Activated CD4-positive, alpha-beta T cell treated with anti-CD3 and anti-CD28 coated beads, Interleukin-2, amount 50 U/mL, for 24 hours (primary cell): ENCODE measurements at places on chromosomes 4 and X.

DNA sequence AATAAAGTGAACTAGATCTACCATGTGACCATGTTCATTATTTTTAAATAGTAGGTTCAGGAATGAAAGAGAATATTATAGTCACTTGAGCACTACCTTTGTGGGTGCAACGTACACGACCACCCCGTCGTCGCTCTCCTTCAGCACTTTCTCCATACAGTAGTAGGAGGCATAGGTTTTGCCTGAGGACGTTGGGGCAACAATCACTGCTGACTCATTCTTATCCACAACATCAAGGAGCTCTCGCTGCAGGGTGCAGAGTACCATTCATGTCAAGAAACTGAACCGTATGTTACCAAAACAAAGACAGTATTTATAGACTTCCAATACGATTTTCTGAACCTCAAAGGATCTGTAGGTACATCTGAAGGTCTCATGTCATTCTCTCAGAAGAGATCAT, 44.7 kb downstream of the DDX60 start:
- DNase-seq, result no peak

DNA sequence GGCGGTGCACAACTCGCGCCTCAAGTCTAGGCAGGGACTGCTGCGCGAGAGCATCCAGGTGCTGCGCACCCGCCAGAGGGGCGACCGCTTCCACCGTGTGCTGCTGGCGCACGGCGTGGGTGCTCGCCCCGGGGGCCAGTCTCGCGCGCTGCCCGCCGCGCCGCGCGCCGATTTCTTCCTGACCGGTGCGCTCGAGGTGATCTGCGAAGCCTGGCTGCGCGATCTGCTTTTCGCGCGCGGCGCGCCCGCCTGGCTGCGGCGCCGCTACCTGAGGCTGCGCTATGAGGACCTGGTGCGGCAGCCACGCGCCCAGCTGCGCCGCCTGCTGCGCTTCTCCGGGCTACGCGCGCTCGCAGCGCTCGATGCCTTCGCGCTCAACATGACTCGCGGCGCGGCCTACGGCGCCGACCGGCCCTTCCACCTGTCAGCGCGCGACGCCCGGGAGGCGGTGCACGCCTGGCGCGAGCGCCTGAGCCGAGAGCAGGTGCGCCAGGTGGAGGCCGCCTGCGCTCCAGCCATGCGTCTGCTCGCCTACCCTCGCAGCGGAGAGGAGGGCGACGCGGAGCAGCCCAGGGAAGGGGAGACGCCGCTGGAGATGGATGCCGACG, 1.3 kb downstream of the CHST7 start:
- no peak for DNase-seq

DNA sequence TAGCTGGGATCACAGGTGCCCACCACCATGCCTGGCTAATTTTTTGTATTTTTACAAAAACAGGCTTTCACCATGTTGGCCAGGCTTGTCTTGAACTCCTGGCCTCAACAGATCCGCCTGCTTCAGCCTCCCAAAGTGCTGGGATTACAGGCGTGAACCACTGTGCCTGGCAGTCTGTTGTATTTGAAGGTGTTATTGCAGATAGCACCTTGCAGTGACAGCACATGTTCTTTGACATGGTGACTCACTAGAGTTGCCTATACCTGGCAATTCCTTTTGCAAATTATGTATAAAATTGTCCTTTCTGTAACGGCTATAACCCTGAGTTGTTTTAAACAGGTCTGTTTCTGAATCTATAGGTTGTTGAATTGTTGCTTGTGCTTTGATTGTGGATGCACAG, 7.9 kb downstream of the OGT start:
- no peak for DNase-seq

DNA sequence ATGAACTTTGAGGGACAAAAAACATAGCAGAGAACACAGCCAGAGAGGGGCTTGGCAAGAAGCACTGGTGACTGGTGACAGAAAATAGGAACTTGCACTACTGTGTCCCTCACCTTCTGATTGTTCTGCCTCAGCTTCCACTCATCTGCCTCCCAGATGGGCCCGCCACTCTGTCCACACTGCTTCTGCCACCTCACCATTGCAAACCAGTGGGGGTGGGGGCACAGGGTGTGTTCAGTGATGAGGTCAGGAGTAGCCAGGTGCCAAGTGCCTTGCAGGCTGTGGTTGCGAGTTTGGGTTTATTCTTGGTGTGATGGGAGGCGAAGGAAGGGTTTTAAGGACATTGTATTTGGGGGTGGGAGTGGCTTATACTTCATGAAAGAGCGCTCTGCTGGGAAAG, 9.1 kb upstream of the UBA1 start:
- DNase-seq, result no peak

DNA sequence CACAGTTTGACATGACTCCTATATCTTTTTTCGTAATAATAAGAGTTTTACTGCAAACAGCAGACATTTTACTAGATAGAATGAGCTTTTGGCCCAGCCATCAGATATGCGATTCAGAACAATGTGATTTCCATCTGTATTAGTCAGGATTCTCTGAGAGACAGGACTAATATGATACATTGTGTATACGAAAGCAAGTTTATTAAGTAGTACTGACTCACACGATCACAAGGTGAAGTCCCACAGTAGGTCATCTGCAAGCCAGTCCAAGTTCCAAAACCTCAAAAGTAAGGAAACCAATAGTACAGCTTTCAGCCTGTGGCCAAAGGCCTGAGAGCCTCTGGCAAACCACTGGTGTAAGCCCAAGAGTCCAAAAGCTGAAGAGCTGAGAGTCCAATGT, 24.1 kb downstream of the CXCL8 start:
- DNase-seq, result no peak

DNA sequence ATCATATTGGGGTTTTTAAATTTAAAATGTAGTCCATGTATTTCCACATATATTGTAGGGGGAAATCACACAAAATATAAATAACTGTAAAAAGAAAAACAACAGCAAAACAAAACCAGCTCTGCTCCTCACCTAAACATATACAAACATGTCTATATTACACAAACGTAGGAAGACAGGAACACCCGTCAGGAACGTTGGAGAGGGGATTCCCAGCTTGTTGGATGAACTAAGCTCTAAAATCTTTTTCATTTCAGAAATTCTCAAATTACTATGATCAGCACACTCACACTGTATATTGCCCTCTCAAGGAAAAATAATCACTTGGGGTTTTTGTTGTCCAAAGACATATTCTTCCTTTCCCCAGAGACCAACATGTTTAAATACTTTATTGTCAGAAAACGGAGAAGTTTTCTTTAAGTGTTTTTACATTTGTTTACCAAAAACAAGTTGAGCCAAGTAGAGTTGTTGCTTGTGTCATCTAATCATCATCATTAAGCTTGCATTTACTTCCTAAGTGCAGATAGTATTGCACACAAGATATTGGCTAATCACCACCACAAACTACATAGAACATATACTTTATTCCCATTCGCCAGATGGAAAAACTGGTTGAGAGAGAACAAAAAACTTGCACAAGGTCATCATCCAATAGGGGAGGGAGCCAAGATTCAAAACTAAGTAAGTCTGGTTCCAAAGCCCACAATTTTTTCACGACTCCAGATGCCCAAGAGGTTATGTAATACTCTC, 2.4 kb upstream of the TLR10 start:
- DNase-seq, result no peak

DNA sequence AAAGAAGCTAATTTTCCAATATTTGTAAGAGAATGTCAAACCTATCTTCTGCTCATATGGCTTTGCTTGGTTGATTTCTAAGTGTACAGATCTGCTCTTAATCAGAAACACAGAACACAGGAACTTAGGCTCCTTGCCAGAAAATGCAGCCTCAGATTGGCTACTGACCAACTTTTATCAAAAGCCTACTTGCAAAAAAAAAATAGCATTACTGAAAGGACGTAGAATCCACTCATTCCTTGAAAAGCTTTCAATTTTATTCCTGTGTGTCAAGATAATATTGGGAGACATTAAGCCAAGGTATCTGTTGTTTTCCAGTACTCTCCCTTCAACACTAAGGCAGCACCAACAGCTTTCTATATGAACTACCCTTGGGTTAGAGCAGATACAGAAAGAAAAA, 127.6 kb upstream of the INTU start:
- no peak for DNase-seq

GRCh38 chr4:15233264-15233597, 194.6 kb upstream of the C1QTNF7 start:
- no peak for DNase-seq

GRCh38 chr4:130850019-130850524, 1754.1 kb downstream of the C4orf33 start:
- no peak for DNase-seq

- no peak for DNase-seq
Measured at GRCh38 chr4:8558080-8558960, 21.9 kb upstream of the GPR78 start.

DNA sequence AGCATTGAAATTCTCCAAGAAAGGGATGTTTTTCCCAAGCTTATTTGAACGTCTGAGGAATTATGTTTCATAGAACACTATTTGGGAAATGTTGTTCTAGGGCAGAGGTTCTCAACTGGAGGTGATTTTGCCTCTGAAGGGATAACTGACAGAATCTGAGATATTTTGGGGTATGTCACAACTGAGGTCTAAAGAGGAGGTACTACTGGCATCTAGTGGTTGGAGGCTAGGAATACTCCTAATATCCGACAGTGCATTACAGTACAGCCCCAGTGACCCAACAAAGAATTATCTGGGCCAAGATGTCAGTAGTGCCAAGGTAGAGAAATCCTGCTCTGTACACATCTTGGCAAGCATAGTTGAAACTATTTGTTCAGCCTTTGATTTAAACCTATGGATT, 6.4 kb downstream of the HSPA4L start:
- DNase-seq, result no peak

GRCh38 chr4:99815597-99816011, 1.0 kb upstream of the DAPP1 start:
- no peak for DNase-seq

GRCh38 chr4:127304356-127304755, 328.4 kb upstream of the INTU start:
- DNase-seq, result no peak

DNA sequence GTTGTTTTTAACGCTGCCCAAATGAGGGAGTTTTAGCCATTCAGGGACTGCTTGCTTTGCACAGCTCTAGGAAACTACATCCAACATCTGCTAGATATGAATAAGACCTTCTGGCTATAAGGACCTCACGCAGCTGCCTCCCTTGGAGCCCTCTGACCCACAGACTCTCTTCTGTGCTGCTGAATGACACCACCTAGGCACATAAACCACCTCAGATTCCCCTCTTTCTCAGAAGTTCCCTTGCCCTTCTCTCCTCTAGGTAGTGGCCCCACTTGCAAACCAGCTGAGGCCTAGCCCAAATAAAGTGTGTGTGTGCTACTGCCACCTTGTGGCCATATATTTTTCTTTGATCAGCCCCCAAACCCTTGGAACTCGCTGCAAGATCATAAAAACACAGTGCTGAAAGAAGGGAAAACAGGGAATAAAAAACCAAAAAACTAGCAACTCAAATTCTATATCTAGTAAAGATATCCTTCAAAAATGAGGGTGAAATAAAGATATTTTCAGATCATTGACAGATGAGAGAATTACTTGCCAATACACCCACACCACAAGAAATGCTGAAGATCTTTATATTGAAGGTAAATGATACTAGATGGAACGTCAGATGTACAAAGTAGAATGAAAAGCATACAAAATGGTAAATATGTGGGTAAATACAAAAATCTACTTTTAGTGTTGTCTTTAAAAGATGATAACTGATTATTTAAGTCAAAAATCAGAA, 265.9 kb downstream of the ADAMTS3 start:
- no peak for DNase-seq

GRCh38 chr4:169185133-169185956, 85.4 kb downstream of the SH3RF1 start:
- no peak for DNase-seq

DNA sequence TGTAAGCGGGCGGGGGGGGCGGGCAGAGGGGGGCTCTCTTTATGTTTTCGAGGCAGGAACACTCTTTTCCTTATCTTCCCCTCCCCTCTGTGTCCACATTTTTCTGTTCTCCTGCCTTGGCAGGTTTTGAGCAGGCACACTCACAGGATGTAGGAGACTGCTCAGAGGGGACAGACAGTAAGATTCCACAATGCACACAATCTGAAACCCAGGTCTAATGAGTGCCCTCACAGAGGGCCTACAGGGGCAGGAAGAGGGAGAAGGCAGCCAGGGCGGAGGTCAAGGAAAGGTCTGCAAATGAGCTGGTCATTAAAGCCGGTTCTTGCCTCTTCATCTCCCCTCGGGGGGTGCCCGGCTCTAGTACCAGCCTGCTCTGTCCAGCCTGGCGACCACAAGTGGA, 106.1 kb upstream of the ATP6AP2 start:
- no peak for DNase-seq

- no peak for DNase-seq
Measured at GRCh38 chrX:43002526-43003203, 224.7 kb upstream of the PPP1R2C start.

DNA sequence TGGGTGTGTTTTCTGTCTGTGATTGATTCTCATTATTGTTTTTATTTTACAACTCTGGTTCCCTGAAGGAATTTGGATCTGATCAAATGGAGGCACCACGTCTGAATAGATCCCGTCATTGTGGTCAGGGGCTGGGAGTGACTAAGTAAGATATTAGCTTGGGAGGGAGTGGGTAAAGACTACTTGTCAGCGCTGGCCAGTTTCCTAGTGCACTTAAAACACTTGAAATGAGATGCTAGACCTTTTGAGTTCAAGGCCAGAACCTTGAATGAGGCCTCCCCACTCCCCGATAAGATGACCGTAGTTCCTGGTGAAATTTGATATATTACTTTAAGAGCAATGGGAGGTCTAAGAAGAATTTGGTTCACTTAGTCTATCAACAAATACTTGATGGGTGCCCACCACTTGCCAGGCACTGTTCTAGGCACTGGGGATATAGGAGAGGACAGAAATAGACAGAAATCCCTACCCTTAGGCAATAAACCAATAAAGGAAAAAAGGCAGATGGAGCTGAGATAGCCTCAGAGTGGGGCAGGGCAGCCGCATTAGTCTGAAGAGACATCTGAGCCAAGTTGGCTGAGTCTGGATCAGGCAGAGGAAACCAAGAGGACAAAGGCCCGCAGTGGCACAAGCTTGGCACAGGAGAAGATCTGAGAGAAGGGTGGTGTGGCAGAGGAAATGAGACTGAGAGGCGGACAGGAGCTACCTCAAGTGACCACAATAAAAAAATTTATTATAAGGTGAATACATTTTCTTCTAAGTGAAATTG, 11.8 kb downstream of the FAM184B start:
- no peak for DNase-seq

GRCh38 chrX:128781506-128781905, 729.3 kb upstream of the ACTRT1 start:
- peak; percentile 0 for DNase-seq

DNA sequence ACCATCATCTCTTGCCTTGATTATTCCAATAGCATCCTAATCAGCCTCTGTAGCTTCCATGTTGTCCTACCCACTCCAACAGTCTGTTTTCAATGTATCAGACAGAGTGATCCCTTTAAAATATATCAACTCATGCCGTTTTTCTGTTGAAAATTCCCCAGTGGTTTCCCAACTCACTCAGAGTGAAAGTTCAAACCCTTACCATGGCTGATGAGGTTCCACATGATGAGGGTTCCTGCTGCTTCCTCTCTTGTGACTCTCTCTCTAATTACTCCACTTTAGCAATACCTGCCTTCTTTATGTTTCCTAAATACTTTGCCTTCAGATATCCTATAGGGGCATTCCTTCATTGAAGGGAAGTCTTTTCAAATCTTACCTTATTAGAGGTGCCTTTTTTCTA, 334.7 kb downstream of the PPP1R2C start:
- no peak for DNase-seq
